Activated CD8-positive, alpha-beta T cell treated with anti-CD3 and anti-CD28 coated beads for 36 hours (primary cell): ENCODE measurements at places on chromosomes 3 and 15. TPM values are rescaled to one million over a fixed set of nuclear protein-coding genes. Genes with fewer than 3 reads are reported as not detected.

GRCh38 chr3:74273555-74274402 is 340.7 kb downstream of the CNTN3 start:
- no peaks in the 10 kb centered on the region for H3K4me1 ChIP-seq
- no peak overlapping the region for H3K27ac ChIP-seq
- no peaks in the 10 kb centered on the region for H3K27me3 ChIP-seq

DNA sequence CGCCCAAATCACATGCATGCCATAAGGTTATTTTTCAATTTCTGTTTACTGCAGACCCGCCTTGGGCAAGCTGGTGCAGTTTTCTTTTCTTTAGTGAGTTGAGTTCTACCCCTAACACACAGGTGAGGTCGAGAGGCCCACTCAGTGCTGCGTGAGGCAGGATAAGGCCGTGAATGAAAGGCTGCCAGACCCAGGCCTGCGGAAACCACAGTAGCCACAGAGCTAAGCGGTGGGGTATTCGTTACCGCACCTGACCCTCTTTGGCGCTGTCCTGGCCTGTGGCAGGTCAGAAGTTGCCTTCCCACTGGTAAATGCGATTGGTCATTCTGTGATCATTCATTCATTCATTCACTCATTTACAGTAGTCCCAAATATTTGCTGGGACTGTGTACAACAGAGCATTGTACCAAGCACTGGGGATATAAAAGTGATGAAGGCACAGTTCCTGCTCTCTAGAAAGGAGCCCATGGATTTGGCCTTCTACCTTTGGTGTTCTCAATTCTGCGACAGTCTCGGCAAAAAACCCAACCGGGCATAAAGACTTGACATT is 144.8 kb downstream of the XXYLT1 start:
- no peaks in the 10 kb centered on the region for H3K27me3 ChIP-seq
- DNase-seq = no peak
- H3K36me3 ChIP-seq = peaks cover 6% of the 10 kb centered on the region
- no peak overlapping the region for H3K4me3 ChIP-seq

Gene GOLGA8G
- not detected for total RNA-seq

Gene PODXL2
- total RNA-seq = 1.3 TPM

GRCh38 chr3:63662500-63662899 is 10.0 kb downstream of the SNTN start:
- no peaks in the 10 kb centered on the region for H3K36me3 ChIP-seq
- no peaks in the 10 kb centered on the region for H3K27me3 ChIP-seq
- no peaks in the 10 kb centered on the region for H3K4me1 ChIP-seq
- no peak overlapping the region for H3K27ac ChIP-seq
- H3K4me3 ChIP-seq = no peak overlapping the region

DNA sequence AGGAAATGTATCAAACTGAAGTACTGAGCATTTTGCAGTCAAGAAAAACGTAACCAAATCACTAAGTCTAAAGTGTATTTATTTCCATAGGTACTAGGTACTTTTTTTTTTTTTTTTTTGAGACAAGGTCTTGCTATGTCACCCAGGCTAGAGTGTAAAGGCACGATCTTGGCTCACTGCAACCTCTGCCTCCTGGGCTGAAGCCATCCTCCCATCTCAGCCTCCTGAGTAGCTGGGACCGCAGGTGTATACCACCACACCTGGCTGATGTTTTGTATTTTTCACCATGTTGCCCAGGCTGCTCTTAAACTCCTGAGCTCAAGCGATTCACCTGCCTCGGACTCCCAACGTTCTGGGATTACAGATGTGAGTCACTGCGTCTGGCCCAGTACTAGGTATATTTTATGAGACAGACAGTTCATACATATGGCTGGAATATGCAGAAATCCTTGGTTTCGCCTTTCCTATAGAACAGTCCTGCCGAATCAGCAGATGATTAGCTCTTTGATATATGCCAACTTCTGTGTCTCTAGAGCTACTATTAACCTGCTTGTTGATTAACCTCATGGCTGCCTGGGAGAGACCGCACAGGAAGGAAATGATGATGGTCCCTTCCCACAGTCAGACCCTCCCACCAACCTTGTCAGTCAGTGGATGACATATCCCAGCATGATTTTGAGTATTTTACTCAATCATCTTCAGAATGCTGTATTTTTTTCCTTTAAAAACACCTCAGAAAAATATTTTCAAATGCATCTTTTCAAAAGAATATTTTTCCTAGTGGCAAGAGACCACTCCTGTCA is 32.3 kb downstream of the TMOD3 start:
- peak overlapping the region; percentile 31 for H3K4me3 ChIP-seq
- H3K27me3 ChIP-seq = no peaks in the 10 kb centered on the region
- H3K27ac ChIP-seq = peak overlapping the region; percentile 72
- H3K36me3 ChIP-seq = peaks cover 35% of the 10 kb centered on the region
- peak; percentile 76 for DNase-seq

Gene TRIM71
- 0.18 TPM for total RNA-seq

GRCh38 chr15:69979783-69980182 is 117.9 kb downstream of the TLE3 start:
- no peaks in the 10 kb centered on the region for H3K36me3 ChIP-seq
- H3K4me3 ChIP-seq = no peak overlapping the region
- DNase-seq = no peak
- no peak overlapping the region for H3K27ac ChIP-seq

DNA sequence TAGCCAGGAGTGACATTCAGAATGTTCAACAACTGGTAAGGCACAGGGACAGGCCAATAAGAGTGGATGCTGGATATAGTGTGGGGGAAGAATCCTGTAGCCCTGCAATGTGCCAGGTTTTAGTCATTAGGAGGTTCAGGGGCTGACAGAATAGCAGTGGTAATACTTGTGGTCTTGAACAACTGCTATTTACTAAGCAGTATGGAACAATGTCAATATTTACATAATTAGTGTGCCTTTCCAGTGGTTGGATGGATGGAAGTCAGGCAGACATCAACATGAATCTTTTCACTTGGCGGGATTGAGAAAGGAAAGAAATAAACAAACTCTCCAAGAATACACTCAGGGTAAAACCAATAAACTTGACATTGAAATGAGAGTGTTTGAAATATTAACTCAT is 55.1 kb downstream of the OTOL1 start:
- no peaks in the 10 kb centered on the region for H3K27me3 ChIP-seq
- H3K4me3 ChIP-seq = no peak overlapping the region
- H3K4me1 ChIP-seq = no peaks in the 10 kb centered on the region
- no peak overlapping the region for H3K27ac ChIP-seq
- H3K36me3 ChIP-seq = no peaks in the 10 kb centered on the region
- no peak for DNase-seq

- H3K27ac ChIP-seq = no peak overlapping the region
- H3K4me1 ChIP-seq = peaks cover 35% of the 10 kb centered on the region
These were observed 4.3 kb upstream of the TIPARP start for GRCh38 chr3:156670077-156670476.

Gene OIP5
- 13.6 TPM for total RNA-seq

DNA sequence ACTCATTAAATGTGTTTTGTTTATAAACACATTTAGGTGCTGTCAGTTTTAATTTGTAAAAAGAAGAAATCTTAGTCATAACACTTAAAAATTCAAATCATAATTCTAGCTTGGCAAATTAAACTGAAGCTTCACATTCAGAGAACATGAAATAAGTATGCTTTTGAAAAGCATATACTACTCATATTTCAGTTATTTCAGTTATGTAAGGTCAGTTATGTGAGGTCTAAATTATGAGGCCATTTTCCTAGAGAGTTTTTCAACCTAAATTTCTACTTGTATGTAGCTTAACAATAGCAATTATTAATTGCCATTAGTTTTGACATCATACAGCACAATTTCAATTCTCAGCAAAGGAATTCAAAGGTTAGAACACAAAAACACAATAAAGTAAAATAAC is 465.0 kb downstream of the PLOD2 start:
- no peaks in the 10 kb centered on the region for H3K27me3 ChIP-seq
- H3K4me3 ChIP-seq = no peak overlapping the region
- H3K27ac ChIP-seq = no peak overlapping the region
- no peaks in the 10 kb centered on the region for H3K4me1 ChIP-seq
- DNase-seq = no peak

GRCh38 chr3:46759239-46760167 is 41.8 kb upstream of the PRSS50 start:
- H3K4me3 ChIP-seq = no peak overlapping the region
- no peak overlapping the region for H3K27ac ChIP-seq
- H3K36me3 ChIP-seq = peaks cover 3% of the 10 kb centered on the region
- no peaks in the 10 kb centered on the region for H3K27me3 ChIP-seq
- H3K4me1 ChIP-seq = no peaks in the 10 kb centered on the region

GRCh38 chr15:51793521-51794305 is 35.7 kb upstream of the TMOD3 start:
- no peak overlapping the region for H3K27ac ChIP-seq
- DNase-seq = no peak
- H3K27me3 ChIP-seq = no peaks in the 10 kb centered on the region
- no peaks in the 10 kb centered on the region for H3K36me3 ChIP-seq

DNA sequence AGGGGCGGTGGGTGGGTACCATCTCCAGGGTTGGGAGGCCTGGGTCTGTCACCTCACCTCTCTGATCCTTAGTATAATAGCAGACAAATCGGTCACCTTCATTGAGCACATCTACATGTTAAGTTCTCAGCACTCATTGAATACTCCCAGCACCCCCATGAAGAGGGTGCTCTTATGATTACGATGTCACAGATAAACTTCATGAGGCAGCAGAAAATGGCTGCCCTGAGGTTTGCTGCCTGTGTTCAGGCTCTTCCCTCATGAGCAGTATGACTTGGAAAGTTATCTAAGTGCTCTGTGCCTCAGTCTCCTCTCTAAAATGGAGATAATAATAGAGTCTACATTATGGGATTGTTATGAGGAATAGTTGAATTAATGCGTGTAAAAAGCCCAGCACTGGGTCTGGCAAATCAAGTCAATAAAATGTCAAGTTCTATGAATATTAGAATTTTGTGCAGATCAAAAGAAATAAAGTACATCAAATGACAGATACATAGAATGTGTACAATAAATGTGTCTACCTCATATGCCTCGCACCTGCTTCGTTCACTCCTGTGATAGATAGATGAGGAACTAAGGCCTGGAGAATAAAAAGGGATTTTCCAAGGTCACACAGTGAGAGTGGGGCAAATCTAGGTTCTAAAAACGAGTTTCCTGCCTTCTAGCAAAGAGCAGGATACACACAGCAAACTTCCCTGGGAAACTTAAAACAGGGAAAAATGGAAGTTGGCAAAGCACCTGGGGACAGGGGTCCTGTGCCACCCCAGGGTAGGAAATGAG is 142.2 kb upstream of the MRPS22 start:
- no peak for DNase-seq
- no peak overlapping the region for H3K27ac ChIP-seq
- H3K27me3 ChIP-seq = peaks cover 8% of the 10 kb centered on the region
